Cardiac muscle cell (in vitro differentiated cells and primary cell): ENCODE measurements at places on chromosomes 11 and 22.

DNA sequence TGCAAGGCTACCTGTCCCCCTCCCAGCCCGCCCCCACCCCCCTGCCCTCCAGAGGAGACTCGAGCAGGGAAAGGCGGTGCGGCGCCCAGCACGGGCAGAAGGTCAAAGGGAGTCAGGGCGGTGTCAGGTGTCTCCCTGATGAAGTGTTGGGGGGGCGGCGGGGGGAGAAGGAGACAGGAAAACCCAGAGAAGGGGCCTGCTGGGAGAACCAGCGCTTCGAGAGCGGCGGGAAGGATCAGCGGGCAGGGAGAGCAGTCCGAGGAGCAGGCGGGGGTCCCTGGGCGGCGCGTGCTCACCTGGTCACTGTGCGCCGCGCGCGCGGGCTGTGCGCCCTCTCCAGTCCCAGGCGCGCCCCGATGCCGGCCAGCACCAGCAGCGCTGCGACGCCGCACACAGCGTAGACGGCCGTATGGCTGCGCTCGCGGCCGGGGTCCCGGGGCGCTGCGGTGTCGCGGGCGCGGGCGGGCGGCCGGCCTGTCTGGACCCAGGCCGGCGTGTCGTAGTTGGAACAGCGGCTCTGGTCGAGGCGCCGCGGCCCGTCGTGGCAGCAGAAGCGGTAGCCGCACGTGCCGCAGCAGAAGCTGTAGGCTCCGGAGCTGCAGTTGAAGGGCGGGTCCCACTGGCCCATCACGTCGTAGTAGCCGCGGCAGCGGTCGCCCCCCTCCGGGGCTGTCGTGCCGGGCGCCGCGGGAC is 886 bp downstream of the SHISA8 start:
- DNase-seq, result peak; percentile 48

DNA sequence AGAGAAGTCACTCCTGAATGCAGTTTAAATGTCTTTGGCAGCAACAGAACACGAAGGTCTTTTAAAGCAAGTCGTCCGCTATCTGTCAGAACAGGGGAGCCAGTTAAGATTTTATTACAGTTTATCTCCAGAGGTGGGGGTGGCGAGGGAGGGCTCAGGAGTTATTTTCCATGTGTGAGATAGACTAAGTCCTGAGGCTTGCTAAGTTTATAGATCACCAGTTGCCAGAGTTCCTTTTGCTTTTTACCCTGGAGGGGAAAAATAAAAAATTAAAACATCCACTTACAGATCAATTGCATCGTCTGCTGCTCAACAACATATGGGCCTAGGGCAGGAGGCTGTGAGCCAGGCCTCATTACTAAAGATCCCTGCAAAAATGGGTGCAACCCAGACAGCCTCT is 90.7 kb downstream of the SNX19 start:
- no peak for DNase-seq

GRCh38 chr22:29353286-29353685 is 35.1 kb downstream of the AP1B1 start:
- DNase-seq, result no peak

DNA sequence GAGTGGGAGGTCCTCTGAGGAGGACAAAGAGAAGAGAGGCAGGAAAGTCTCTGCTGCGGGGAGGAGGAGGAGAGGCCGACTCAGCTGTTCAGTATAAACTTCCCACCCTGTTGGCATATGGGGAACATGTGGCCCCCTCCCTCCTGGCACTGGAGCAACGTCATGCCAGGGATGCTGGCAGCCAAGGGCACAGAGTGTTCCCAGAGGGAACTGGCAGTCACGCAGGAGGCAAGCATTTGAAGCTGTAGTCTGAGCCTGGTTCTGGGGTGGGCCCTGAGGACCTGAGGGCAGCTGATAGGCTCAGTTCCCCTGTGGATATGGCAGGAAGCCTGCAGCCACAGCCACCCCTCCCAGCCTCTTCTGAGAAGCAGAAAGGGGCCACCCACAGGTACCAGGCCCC is 67.1 kb upstream of the TSPAN18 start:
- DNase-seq, result no peak

DNA sequence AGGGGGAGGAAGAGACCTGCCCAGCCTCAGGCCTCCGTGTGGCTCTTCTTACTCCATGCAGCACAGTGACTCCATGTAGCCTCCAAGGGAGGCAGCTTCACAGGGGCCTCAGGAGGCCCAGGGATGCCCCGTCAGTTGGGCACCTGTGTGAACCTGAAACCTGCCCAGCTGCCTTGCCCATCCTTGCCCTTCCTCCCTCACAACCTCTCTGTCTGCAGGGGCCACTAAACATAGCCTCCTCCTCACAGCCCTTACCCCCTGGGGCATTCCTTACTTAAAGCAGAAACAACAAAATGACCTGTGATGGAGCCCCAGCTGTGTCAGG is 7.1 kb downstream of the LRRC32 start:
- DNase-seq, result no peak

- DNase-seq, result peak; percentile 50
These were observed 22.0 kb upstream of the CD44 start for GRCh38 chr11:35116762-35117640.

GRCh38 chr11:124612567-124613246 is 1.5 kb downstream of the PANX3 start:
- peak; percentile 21 for DNase-seq

- DNase-seq, result no peak
These were observed 581.0 kb upstream of the CHORDC1 start for GRCh38 chr11:90803831-90804230.

DNA sequence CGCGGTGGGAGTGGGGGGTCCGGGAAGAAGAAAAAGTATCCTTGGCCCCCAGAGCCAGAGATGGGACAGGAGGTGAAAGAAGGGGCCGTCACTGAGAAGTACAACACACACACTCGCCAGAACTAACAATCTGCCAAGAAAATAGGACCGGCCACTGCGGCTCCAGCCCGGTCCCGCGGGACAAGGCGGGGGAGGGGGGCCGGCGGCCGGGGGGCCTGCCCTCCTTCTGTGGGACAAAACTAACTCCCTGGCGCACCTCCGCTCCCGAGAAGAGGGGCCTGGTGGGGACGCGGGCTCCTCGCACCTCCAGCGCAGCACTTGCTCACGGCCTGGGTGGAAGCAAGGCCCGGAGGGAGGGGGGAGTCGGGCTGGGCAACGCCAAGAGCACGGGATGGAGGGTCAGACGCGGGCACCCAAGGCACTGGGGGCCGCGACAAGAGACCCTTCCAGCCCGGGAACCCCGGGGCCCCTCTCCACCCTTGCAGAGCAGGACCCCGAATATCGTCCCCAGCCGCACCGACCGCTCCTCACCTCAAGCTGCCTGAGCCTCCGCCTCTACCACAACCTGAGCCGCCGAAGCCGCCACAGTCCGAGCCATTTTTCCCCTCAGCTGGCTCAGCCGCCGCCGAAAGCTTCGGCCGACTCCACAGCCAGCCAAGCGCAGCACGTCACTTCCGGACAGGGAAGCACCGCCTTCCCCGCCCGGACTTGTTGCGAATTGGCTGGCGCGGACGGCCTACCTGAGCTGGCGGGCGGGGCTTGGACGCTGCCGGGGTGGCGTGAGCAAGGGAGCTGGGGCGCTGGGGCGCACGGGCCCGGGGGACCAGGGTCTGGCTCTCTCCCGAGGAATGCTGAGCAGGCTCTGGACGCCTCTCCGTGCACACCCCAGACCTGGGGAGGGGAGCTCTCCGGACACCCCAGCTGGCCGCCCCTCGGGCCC is at the start of gene PIK3C2A:
TSS of gene PIK3C2A (minus strand) at position 670 of the 940 bp plus-strand sequence. CDS start 38,245 bp downstream, outside the sequence.
- peak; percentile 98 for DNase-seq

DNA sequence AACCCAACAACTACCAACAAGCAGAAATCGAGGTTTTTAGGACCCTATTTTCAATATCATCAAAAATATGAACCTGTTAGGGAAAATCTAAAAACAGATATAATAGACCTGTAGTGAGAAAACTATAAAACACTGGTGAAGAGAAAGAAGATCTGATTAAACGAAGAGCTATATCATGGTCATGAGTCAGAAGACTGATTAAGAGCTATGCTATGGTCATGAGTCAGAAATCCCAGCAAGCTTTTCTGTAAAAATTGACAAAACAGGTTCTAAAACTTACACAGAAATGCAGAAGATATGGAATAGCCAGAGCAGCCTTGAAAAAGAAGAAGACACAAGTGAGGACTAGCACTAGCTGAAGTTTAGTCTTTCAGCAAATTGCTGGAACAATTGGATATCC is 345.0 kb downstream of the TBC1D22A start:
- DNase-seq, result peak; percentile 68

DNA sequence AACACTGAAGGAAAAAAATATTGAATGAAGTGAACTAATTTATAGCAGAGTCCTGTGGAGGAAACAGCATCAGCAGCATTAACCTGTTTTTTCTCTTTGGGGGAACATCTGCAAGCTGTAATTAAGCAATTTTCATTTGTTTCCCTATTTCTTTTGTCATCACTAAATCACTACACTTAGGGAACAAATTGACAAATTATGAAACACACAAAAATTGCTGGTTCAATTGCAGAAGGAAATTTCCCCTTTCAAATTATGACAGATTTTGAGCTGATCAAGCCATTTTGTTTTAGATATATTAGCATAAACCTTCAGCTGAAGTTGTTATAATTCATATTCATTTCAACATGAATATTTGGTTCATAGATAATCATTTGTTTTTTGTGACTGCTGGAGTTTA is 22.2 kb upstream of the RAG2 start:
- no peak for DNase-seq

DNA sequence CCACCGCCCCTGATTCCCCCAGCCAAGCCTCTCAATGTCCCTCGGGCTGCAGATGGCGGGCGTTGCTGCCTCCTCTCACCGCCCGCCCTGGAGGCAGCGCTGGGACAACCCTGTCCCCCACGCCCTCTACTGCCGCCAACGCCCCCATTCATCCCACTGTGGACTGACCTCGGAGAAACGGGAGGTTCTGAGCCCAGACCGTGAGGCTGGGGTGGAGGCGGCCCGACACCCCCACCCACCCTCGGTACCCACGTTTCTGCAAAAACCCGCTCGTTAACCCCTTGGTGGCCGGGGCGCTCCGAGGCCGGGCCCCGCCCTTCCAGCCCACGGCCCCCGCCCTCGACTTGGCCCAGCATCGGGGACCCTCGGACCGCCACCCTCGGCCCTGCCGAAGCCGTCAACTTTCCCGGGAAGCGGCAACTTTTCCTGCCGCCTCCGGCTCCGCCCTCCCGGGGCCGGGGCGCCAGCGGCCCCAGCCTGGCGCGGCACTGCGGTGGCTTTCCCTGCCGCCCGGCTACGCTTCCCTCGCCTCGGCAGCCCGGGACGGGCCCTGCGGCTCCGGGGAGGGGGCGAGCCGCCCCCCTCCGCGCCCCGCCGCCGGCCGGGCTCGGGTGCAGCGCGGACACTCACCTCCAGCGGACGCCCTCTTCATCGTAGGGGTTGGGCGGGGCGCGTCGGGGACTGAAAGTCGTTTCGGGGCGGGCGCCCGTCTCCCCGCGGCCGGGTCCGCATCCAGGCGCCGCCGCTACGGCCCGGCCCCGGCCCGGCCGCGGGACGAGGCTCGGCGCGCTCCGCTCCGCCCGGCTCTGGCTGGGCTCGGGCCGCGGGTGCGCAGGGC is 458 bp downstream of the RTN4R start:
- peak; percentile 34 for DNase-seq

GRCh38 chr22:35349368-35349703 is 31.6 kb upstream of the HMOX1 start:
- no peak for DNase-seq

GRCh38 chr11:32751381-32751780 is 43.1 kb downstream of the CCDC73 start:
- no peak for DNase-seq

GRCh38 chr11:111376181-111376871 is 2.7 kb downstream of the POU2AF1 start:
- DNase-seq, result no peak

DNA sequence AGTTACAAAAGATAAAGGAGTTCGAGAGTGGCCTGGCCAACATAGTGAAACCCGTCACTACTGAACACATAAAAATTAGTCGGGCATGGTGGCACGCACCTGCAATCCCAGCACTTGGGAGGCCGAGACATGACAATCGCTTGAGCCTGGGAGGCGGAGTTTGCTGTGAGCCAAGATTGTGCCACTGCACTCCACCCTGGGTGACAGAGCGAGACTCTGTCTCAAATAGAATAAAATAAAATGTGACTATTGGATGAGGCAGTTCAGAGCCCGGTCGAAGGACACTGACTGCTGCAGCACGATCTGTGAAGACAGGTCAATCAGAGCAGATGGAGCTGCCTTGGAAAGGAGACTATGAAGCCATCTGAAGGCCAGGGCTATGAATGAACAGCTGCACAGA is 37.7 kb upstream of the ANO1 start:
- no peak for DNase-seq
